ACHN (cell line): ENCODE measurements at places on chromosomes 13 and 19.

- DNase-seq, result no peak
Observed at GRCh38 chr13:93963266-93964145, 516.0 kb downstream of the DCT start.

DNA sequence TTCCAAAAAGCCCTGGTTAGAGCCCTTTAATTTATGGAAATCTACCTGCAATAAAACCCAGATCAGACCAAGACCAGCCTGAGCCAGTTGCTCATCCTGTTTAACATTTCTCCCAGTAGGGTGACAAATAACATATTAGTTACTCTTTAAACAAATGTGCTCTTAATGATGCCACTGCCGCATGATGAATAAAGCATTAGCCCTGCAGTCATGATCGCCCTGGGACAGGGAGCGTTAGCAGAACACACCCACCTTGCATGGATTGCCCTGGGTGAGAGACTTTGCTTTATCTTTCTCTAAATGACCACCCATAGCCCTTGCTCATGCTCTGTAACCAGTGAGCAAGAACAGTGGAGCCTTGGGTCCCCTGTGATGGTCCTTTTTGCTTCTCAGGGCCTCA lies 362.4 kb downstream of the ENOX1 start:
- DNase-seq, result no peak

- no peak for DNase-seq
Observed at GRCh38 chr13:80259159-80259558, 81.8 kb downstream of the SPRY2 start.

DNA sequence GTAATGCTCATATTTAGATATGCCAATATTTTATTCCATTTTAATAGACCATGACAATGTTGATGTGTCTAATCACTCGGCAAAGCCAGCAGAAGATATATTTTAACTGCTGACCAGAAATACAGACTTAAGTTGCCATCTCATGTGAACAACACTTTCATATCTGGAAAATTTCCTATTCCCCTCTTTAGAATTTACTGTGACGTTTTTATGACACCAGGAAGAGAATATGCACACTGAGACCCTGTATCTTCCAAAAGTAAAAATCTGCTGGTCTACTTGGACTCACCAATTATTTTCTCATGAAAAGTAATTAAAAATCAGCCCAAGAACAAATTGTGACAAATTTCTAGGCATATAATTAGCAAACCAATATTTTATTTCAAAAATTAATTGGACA lies 2.1 kb downstream of the PROSER1 start:
- no peak for DNase-seq

DNA sequence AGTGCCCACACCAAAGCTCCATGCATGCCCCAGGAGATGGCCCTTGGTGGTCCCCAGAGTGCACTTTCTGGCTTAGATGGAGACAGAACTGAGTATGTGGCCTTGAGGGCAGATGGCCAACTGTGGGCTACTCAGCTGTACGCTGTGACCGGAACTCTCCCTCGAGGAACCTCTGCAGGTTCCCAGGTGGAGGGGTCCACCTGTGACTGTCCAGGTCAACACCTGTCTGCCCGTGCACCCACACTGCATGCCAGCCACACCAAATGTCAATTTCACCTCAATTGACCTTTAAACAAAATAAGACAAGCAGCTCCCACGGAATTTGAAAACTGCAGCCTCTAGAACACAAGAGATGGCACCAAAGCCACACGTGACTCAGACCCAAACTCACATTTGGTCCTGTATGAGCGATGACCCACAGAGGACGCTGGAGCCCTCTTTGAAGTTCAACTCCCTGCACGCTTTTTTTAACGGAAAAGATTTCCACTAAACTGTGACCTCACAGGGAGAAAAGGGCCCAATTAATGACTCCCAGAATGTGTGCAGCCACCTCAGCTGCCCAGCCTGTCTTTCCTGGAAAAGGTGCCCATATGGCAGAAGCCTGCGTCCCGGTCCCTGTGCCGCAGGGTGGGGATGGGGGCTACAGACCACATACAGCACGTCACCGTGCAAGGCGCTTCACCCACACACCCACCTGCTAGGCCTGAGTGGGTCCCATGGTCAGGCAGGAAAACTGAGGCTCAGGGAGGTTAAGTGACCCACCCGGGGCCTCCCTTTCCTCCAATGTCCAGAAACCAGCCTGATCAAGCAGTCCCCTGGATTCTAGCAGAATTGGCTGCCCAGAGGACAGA lies 47.7 kb downstream of the KLF2 start:
- no peak for DNase-seq

DNA sequence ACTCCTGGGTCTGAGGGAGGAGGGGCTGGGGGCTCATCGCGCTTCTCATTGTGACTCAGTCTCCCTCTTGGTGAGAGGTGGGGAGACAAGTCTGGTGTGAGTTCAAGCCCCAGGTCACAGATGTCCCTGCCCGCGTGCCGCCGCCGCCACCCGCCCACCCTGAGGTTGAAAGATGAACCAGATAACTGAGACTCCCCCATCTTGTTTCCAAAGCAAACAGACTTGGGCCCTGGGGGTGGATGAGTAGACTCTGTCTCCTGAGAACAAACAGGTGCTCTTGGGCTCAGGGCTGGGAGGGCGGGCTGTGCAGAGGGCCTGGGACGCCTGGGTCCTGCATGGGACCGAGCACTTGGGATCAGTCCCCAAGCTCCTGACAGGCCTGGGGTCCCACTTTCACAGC lies 567 bp downstream of the SBK2 start:
- DNase-seq, result no peak

- no peak for DNase-seq
Observed at GRCh38 chr19:35118268-35119020, 2.8 kb downstream of the FXYD3 start.

- DNase-seq, result no peak
Observed at GRCh38 chr13:96011291-96011872, 41.8 kb downstream of the UGGT2 start.

DNA sequence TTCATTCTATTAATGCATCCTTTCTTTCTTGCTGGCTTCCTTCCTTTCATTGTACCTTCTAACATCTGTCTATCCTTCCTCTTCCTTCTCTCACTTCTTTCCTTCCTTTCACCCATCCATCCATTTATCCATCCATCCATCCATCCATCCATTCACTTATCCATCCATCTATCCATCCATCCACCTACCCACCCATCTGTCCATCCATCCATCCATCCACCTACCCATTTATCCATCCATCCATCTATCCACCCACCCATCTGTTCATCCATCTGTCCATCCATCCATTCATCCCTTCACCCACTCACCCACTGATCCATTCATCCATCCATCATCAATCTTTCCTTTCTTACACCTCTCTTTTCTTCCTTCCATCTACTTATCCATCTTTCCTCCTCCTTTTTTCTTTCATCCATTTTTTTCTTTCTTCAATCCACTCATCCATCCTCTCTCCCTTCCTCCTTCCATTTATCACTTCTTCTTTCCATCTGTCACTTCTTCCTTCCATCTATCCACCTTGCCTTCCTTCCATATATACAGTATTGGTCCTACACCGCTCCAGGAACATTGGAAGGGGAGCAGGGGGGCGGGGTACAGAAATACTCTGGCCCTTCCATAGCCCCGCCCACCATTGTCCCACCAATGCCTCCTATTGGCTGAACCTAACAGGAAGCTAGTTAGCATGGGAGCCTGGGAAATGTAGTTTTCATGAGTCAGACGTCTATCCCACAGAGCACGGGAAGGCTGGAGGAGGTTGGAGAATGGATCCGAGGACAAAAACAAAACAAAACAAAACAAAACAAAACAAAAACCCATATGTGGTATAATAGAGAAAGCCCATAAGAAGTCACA lies 45.9 kb downstream of the MBD3L1 start:
- no peak for DNase-seq

DNA sequence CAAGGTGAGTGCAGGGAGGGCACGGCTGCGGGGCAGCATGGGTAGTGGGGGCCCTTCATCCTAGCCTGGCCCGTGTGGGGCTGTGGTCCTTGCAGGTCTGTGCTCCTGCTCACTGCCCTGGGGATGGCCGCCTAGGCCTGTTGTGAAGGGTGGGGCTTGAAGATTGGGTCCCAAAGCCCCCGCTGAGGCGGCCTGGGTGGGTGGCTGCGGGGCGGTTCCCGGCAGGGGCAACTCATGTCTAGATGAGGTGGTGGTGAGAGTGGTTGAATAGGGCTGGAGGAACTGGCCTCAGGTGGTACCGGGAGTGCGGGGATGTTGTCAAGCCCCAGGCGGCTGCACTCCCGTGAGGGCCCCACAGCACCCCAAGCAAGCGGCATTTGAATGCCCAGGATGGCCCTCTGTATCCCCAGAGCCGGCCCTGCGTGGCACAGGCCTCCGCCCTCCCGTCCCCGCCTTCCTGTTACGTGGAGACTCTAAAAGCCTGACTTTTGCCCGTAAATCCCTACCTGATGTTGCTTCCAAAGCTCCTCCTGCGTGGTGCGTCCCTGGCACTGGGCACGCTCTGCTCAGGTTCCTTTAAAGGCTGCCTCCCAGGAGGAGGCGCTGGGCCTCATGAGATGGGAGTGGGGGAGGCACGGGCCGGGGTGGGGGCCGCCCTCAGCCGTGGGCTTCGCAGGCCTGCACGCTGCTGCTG lies 15.0 kb downstream of the SPPL2B start:
- DNase-seq, result no peak

GRCh38 chr19:4414800-4415321 lies 12.4 kb downstream of the CHAF1A start:
- no peak for DNase-seq

- no peak for DNase-seq
Observed at GRCh38 chr13:30664689-30665275, 47.1 kb downstream of the USPL1 start.

GRCh38 chr19:19514215-19514657 lies 1.1 kb downstream of the TSSK6 start:
- DNase-seq, result no peak

DNA sequence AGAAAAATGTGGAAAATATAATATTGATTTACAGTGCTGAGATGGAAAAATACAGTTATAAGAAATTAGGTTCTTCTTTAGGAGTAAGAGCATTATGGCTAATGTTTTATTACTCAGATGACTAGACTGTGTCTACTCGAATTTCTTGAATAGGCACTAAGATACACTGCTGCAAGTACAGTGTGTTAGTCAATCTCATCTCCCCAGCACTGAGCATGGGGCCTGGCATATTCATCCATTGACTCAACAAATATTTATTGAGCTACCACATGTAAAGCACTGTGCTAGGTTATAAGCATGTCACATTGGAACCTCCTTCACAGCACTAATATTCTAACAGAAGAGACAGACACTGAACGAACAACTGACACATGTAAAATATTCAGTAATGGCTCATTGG lies 242.5 kb upstream of the GPC6 start:
- no peak for DNase-seq

DNA sequence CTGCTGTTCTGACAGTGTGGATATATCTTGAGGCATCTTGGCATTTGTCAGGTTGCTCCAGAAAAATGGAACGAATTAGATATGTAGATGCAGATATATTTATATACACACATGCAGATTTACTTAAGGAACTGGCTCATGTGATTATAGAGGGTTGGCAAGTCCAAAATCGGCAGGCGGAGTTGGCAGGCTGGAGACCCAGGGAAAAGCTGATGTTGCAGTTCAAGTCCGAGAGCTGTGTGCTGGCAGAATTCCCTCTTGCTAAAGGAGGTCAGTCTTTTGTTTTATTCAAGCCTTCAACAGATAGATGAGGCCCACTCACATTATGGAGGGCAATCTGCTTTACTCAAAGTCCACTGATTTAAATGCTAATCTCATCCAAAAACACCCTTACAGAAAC lies 24.4 kb upstream of the CSNK1A1L start:
- DNase-seq, result no peak

- DNase-seq, result no peak
Observed at GRCh38 chr19:48615231-48616040, 560 bp upstream of the FAM83E start.

DNA sequence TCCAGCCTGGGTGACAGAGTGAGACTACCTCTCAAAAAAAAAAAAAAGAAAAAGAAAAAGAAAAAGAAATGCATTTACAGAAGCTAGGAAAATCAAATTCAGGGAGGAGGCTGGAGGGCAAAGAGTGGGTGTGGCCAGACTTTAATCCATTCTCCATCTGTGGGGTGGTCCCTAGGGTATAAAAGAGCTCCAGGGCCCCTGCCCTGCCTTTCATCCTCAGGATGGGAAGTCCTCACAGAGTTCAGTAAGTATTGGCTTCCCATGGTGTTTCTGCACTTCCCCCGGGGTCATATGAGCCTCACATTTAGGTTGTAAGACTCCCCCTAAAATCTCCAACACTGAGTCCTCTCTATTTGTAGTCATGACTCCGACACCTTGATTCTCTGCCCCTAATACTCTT lies 33.0 kb downstream of the DPRX start:
- no peak for DNase-seq

DNA sequence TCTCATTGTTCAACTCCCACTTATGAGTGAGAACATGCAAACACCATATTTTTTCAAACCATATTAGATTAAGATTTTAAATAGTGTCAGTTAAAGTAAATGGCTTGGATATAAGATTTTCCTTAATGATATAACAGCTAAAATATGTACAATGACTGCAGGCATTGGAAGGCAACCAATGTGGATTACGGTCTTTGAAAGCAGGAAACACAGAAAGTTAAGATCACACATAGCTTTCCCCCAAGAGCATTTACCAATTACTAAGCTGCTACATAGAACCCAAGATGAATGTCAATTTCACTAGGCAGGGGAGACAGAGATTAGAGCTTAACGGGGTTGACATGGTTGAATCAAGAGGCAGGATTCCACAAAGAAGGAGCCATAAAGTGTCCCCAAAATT lies 173.2 kb upstream of the TRPC4 start:
- no peak for DNase-seq

GRCh38 chr19:56333506-56333905 lies 18.9 kb upstream of the ZSCAN5A start:
- peak; percentile 49 for DNase-seq

DNA sequence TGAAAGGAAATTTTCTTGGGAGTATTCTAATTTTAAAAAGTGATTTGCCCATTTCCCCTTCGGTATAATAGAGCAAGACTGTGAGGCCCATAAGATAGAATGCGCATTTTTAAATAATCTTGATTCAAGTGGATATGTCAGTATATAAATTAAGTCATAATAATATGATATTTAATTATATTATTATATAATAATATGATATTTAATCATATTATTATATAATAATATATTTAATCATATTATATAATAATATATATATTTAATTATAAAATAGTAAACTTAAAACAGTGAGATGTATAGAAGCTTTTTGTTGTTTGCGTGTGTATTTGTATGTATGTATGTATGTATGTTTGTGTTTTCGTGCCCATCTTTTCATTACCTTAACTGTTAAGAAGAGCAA lies 682.5 kb downstream of the PCDH9 start:
- no peak for DNase-seq
